ENCODE measurements at places on chromosomes 6 and 20.

DNA sequence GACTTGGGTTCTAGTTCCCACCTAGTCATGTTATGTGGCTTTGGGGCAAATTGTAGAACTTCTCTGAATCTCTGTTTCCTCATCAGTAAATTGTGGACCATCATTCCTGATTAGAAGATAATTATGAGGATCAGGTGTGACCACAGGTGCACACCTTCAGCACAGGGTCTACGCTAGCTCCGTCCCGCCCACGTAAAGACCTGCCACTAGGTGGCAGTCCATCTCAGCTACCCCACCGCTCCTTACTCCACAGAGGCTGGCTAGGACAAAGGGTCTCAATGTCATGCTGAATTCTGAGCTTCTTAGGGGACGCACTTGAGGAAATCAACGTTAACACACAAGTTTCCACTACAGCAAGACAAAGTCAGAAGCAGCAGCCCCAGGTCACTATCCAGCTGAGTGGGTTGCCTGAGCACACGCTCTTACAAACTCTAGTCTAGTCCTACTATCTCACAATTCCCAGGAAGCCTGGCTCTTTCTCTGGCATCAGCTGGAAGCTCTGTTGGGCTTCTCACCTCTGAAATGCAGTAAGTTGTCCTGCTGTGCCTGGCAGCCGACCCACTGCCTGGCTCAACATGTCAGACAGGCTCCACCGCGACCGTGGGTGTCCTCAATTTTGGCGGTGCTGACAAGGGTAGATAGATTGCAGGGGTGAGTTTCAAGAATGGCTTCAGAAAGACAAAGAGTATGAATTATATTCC, 2.0 kb upstream of the PLCG1 start:
- no peak for DNase-seq

- DNase-seq: no peak
Measured at GRCh38 chr6:140858381-140858971, 1274.2 kb upstream of the GJE1 start.

DNA sequence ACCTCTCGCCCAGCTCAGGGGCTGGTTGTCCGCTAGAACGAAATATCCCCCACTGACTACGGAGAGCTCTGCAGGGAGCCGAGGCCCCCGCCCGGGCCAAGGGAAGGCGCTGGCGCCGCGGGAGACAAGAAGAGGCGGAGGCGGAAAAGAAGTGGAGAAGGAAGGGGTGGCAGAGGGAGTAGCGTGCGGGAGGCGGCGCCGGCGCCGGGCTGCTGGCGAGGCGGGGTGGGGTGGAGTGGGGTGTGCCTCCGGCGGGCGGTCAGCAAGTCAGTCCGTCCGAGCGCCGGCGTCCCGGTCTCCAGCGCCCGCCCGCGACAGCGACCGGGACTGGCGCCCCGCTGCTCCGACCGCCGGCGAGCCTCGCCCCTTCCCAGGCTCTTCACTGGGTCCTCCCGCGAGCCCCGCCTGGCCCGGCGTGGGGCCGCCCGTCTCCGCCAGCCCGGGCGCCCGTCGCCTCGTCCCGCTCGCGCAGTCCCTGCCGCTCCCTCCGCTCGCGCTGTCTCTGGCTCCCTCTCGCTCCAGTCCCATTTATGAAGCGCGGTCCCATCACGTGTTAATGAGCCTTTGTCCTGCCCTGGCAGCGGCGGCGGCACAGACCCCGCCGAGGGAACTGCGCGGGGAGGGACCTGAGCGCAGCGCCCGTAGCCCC, at the start of gene CNR1:
Gene CNR1, minus strand, starts transcription at position 504 of the 649 bp plus-strand sequence. CDS start 21,073 bp downstream, outside the sequence.
- DNase-seq: no peak

DNA sequence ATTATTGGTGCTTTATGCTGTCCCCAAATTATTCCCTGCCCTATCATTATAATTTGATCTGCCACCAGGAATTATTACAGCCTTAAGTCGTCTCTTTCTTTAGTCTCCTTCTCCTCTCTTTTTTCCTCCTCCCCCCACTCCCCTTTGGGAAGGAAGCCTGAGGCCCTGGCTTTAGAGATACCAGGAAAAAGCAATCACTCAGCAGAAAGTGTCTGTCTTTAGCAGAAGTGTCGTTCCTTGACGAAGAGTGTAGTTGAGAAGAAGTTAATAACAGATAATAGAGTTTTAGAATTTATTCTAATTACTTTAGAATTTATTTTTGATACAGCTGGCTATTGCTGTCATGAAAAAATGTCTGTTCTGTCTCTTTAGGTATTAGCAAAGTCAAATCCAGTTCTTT, 16.5 kb downstream of the LIN28B start:
- no peak for DNase-seq

DNA sequence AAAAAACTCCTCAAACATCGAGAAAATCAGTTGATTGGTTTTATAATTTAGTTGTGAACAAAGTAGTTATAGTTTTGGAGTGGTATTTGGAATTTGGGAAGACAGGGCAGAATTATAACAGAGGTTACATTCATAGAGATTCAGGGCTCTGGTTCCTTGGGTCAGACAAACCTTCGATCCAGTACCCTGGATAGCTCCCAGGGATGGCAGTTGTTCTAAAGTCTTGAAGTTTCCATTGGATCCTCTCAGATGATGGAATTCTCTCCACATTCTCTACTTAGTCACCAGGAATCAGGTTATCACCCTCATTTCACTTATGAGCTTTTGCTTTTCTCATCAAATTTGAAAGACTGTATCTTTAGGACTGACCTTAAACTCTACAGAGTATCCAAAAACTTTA, 285.1 kb downstream of the CENPW start:
- DNase-seq: no peak

DNA sequence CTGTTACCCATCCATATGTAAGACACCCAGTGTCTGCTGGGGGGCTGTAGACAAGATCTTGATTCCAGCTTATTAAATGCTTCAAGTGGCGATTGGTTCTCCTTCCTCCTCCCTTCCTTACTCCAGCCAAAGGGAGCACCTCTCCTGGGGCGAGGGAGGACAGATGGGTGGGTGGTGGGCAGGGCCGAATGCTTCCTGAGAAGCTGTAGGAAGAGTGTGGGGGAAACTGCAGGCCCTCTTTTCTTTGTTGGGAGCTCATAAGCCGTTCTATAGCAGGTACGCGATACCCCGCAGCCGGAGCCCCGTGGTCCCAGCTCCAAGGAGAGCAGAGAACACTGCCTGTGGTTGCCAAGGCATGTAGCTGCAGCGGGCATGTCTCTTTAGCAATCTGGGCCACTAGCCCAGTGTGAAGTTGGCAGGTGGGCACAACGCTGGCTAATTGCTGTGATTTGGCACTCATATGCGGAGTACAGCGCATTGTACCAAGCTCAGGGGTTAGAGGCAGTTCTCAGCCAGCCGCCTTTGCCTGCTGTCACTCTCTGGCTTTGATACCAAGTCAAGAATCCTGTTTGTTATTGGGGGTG, 14.7 kb upstream of the KCNG1 start:
- DNase-seq: no peak

DNA sequence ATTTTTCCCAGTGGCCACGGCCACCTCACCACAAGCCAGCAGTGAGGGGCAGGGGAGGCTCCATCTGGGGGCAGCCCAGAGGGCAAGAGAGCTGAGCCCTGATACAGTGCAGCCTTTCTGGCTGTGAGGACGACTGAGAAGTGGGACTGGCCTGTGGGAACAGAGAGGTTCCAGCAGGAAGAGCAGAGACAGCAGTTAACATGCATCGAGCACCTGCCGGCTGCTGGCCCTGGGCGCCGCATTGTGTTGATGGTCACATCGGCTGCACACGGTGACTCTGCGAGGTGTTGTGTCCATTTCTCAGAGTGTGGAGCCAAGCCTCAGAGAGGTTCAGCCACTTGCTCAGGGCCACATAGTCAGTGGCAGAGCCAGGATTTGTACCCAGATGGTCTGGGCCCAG, 9.8 kb downstream of the FOXS1 start:
- no peak for DNase-seq

DNA sequence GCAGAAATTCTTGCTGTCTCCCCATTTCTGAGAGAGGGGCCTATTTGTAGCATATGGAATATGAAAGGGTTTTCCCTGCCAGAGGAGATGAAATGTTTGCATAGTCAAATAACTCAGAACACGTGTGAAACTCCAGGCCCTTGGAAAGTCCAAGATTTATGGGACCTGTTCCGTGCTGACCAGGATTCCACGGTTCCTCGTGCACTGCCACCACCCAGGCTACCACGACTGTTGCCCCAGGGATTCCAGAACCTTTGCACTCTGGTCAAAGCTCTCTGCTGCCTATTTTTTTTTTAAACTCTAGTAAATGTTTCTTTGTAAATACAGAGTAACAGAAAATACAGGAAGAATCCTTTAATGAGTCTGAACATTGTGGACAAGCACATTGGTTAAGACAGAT, 35.0 kb downstream of the MYLK4 start:
- no peak for DNase-seq

DNA sequence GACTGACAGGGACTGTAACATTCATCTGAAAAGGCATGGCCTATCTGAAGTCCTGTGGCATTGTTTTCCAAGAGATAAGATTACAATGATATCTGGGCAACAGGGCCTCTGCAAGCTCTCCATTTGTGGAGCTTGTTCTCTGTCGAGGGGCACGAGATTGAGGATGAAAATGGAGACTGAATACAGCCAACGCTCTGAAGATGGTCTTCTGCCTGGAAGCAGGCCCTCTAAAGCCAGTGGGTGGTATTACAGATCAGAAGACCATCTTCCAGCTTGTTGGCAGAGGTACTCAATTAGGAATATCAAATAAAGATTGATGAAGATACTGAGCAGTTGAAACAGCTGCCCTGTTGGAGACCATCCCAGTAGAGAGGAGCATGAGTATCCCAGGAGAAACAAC, 288.2 kb downstream of the CENPW start:
- no peak for DNase-seq

DNA sequence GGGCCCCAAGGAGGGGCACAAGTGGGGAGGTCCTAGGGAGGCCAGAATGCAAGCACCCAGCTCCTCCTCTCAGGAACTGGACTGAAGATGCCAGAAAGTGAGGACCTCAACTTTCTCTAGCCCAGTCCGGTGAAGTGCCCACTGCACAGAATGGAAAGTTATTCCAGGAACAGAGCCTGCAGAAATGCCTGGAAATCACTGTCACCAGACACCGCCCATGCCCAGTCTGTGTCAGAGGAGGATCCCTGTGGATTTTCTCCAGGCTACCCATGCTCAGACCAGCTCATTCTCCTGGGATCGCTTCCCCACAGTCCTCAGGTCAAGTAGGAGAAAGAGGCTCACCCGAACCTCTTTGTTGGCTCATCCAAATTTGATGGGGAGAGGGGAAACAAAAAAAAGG, 6.5 kb downstream of the PRPH2 start:
- DNase-seq: no peak

DNA sequence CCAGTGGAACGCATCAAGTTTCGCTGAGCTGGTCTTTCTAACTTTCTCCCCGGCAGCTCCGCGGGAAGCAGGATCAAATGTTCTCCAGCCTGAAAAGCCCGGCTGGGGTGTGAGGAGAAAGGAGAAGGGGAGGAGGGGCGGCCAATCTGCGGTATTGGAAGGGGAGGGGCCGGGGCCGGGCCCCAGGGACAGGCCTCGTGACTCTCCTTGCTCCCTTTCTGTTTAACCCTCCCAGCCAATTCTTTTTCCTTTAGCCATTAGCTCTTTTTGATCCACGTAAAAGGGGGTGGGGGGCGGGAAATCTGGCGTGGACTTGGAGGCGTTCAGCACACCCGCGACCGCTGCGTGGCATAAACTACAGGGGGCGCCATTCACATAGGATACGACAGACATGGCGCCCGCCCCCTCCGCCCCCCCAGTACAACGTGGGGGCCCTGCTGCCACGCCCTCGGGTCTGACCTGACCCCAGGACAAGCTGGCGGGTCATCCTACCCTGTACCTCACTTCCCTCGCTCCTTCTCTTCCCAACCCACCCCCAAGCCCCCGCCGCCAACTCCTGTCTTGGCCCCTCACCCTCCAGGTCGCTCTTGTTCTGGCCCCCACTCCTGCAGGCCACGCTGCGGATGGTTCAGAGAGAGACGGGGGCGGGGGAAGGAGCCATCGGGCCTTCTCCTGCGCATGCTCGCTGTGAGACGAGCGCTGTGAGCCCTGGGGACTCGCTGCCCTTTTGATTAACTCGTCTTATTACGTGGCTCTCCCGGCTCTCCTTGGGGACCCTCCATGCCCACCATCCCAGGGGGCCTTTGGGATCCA, 7.8 kb upstream of the MDGA1 start:
- DNase-seq: peak; percentile 72

- no peak for DNase-seq
Measured at GRCh38 chr6:105094133-105094640, 85.6 kb downstream of the POPDC3 start.

GRCh38 chr6:113219783-113220182, 637.4 kb upstream of the MARCKS start:
- no peak for DNase-seq

DNA sequence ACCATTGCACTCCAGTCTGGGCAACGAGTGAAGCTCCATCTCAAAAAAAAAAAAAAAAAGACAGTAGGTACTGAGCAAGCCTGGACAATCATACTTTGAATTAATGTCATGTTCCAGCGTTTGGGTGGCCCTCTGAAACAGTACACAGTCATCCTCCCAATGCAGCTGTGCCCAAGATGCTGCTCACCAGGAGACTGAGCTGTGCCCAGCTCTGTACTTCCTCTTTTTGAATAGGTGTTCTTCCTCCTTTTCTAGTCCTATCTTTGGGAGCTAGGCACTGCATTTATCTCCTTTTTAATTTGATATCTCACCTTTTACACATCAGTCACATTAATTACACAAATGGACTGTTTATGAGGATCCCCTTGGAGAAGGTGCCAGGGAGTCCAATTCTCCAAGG, 101.5 kb downstream of the RPP40 start:
- DNase-seq: no peak

DNA sequence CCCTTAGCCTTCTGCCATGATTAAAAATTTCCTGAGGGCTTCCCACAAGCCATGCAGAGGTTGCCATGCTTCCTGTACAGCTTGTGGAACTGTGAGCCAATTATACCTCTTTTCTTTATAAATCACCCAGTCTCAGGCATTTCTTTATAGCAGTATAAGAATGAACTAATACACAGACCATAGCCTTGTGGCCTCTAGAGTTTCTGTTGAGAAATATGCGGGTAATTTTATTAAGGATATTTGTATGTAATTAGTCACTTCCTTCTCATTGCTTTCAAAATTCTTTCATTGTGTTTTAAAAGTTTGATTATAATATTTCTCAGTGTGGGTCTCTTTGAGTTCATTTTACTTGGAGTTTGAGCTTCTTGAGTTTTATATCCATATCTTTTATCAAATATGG, 484.9 kb downstream of the COL12A1 start:
- DNase-seq: no peak

DNA sequence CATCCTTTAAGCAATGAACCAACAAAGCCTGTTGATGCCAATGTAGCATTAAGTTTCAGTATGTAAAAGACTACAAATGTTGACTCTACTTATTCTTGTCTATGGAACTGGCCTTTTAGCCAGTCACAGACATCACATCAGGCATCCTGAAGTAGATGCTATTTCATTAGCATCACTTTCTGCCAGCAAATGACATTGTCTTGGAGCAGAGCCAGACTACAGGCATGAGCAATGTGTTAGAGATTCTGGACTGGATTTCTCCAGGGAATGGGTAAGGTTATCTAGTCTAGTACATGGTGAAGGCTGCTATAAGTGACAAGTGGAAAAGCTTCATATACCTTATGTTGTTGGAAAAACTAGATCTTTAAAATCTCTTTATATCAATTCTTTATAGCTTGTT, 142.9 kb downstream of the ADGRB3 start:
- DNase-seq: peak; percentile 25

- no peak for DNase-seq
Measured at GRCh38 chr6:154113392-154113791, 74.4 kb downstream of the OPRM1 start.

Measured in NCI-H524 treated with DMSO at 0.1 percent for 48 hours (cell line).